NCI-H2029 treated with DMSO at 0.1 percent for 48 hours (cell line): ENCODE measurements at places on chromosomes 13 and 19.

DNA sequence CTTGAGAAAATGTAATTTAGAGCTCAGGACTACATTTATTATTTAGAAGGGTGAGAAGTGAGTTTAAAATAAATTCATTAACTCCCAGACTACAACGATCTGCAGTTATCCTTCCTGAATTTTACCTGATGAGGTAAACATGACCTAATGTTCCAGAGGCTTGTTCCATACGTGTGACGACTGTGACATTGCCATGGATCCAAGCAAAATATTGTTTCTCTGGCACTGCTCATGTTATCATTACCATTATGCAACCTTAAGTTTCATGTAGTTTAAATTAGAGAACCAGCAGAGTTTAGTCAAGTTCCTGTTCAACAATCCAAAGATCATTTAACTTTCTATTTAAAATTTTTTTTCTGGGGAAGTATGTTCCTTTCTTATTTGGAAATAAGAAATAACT lies 279.6 kb downstream of the KLF5 start:
- no peak for DNase-seq

- DNase-seq = no peak
Observed at GRCh38 chr13:20160306-20161274, at the start of gene GJA3. TSS of gene GJA3 (minus strand) at chr13:20161052. CDS start at chr13:20143288, 17,764 bp downstream.

- DNase-seq = no peak
Observed at GRCh38 chr19:8238251-8238650, 29.1 kb downstream of the CERS4 start.

GRCh38 chr13:46097015-46097414 lies 7.8 kb downstream of the CPB2 start:
- peak; percentile 27 for DNase-seq

DNA sequence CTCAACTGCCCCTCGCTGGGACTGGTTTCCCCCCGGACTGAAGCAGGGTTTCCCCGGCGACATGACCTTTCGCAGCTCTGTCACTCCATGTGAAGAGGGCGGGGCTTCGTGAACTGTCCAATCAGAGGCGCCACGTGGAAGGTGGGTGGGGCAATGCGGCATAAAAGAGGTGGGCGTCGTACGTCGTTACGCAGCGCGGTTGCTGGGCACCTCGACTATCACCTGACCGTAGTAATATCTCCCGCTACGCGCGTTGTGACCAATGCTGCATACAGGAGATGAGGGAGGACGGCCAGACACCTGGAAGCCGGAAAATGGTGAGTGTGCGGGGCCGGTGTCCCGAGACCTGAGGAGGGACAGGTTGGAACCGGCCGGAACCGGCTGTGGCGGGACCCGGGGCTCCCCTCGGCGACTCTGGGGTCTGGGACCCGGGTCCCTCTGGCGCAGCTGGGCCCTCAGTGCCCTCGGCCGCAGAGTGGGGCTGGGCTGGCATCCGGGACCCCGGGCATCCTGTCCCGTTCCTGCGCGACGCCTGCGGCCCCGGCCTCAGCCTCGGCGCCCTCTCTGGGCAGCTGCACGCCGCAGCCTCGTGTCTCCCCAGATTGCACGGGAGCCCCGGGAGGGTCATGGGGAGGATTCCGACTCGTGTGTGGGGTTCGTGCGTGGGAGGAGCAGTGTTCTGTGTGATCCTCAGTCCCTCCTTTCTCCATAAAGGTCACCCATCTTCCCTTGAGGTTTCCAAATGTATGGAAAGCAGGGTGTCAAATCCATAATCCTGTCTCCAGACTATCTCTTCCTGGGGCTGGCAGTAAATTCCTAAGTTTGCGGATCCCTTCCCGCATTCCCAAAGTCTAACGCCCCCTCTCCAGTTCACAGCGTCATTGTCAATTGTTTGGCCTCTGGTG lies 32.2 kb downstream of the ZNF136 start:
- DNase-seq = peak; percentile 45

- no peak for DNase-seq
Observed at GRCh38 chr13:113777311-113778260, 18.6 kb downstream of the TMEM255B start.

DNA sequence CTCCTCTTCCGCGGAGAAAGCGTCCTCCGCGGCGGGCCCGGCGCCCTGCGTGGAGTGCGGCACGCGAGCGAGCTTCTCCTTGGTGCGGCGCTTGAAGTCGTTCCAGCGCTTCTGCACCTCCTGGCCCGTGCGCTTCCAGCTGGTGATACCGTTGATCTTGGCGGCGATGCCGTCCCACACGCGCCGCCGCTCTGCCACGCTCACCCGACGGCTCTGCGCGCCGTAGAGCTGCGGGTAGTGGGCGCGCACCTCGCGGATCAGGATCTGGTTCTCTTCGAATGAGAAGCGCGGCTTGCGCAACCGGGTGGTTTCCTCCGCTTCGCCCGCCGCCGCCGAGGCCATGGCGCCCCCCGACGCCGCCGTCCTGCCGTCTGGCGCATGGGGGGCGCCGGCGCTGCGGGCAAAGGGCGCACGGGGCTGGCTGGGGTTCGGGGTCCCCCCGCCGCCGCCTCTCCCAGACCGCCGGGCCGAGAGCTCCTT lies 941 bp downstream of the MYPOP start:
- no peak for DNase-seq

GRCh38 chr19:16420336-16420676 lies 51.5 kb downstream of the EPS15L1 start:
- no peak for DNase-seq

- DNase-seq = no peak
Observed at GRCh38 chr19:39341129-39341718, 997 bp upstream of the SAMD4B start.

DNA sequence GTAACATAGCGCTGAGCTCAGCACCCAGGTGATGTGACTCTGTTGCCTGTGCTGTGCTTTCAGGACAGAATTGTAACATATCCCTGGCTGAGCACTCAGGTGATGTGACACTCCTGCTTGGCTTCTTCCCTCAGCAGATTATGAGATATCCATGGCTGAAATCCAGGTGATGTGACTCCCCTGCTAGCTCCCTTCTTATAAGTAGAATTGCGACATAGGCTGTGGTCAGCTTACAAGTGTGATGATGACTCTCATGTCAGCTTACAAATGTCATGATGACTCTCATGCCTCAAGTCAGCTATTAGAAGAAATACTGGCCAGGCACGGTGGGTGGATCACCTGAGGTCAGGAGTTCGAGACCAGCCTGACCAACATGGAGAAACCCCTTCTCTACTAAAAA lies 14.3 kb upstream of the ZNF429 start:
- DNase-seq = no peak

DNA sequence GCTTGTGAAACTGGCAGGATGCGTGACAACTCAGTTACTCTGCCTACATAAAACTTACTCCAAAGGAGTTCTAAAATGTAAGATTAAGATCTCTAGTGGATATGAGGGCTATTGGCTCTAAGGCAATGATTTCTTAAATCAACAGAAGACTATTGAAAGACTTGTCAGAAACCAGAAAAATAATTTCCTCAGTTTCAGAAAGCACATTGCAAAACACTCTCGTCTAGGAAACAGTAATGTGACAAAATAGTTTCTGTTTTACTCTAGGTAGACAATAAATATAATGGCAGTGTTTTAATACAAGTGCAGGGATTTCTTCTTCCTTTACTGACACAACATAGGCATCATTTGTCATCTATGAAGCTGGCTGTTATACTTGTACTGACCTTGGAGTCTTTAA lies 230.1 kb downstream of the KCTD12 start:
- DNase-seq = no peak

- no peak for DNase-seq
Observed at GRCh38 chr13:69331245-69331644, 776.4 kb upstream of the ATXN8OS start.

GRCh38 chr13:40692946-40693345 lies 26.5 kb upstream of the FOXO1 start:
- DNase-seq = no peak

DNA sequence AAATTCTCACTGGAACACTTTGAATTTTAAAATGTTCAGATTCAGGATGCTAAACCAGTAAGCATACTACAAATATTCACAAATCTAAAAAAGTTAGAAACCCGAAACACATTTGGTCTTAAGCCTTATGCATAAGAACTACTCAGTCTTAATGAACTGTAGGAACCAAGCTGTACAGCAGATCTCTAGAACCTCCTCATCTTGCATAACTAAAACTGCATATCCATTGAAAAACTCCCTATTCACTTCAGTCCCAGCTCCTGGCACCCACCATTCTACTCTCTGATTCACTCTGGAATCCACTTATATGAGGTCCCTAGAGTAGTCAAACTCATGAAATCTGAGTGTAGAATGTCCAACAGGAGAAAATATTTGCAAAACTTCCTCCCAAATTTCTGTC lies 65.6 kb upstream of the CEACAM8 start:
- no peak for DNase-seq

DNA sequence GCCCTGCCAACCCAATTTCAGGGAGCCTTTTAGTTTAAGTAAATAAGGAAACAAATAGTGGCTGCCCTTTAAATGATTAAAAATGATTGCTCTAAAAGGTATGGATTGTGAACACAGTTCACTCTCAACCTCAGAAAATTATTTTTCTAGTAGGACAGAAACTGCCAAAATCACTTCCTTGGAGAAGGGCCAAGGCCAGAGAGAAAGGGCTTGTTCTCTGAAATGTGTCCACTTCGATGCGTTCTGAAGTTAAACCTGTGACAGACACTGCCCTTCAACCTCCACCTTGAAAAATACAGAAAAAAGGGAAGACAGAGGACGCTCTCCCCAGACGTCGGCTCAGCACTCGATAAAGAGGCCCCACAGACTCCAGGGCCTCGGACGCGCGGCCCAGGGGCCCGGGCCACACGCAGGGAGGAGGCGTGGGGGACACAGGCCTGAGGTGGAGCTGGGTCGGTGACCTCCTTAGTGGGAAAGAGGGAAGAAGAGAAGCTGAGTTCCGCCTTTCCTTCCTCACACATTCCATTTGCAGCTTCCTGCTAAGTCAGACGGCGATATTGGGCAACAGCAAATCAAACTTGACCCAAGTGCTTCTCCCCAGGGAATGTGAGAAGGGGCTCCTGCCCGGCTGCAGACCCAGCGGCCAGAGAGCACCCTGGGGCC lies 63.6 kb downstream of the RASA3 start:
- DNase-seq = no peak

DNA sequence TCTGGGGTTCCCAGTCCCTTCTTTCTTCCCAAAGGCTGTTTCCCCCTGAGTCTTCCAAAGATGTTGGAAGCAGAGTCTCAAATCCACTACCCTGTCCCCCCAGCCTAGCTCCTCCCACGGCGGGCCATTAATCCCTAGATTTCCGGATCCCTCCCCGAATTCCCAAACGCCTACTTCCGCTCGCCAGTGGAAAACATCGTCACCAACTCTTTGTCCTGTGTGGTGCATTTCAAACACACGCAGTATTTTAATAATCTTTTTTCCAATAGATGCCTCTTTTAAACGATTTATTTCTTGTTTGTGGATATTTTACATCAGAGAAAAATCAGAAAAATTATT lies 610 bp downstream of the ZNF791 start:
- peak; percentile 38 for DNase-seq

DNA sequence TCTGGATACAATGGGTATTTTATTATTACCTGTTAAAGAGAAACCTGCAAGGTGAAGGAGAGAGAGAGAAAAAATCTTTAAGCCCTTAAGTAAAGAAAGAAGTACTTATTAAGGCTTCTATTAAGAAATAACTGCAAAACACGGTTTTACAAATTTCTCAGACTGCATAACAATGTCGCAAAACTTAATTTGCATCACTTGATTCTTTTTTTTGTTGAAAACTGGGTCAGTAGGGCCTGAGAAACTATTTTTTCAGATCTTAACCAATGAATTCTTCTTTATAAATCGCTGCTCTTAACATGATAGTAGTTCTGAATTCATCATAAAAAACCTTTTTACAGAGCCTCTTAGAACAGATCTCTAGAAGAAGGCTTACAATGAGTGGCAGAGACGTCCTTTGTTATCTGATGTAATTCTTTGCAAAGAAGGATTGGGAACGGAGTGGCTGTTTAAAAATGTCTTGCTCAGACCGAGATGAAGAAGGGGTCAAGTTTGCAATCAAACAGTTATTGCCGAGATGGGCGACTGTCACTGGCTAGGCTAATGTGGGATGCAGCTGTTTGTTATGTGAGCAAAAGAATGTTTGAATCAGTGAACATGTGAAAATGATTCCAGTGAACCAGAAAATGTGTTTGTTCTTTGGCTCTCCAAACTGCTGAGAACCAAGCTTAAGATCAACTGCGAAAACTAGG lies 76.3 kb downstream of the ZNF536 start:
- DNase-seq = no peak

DNA sequence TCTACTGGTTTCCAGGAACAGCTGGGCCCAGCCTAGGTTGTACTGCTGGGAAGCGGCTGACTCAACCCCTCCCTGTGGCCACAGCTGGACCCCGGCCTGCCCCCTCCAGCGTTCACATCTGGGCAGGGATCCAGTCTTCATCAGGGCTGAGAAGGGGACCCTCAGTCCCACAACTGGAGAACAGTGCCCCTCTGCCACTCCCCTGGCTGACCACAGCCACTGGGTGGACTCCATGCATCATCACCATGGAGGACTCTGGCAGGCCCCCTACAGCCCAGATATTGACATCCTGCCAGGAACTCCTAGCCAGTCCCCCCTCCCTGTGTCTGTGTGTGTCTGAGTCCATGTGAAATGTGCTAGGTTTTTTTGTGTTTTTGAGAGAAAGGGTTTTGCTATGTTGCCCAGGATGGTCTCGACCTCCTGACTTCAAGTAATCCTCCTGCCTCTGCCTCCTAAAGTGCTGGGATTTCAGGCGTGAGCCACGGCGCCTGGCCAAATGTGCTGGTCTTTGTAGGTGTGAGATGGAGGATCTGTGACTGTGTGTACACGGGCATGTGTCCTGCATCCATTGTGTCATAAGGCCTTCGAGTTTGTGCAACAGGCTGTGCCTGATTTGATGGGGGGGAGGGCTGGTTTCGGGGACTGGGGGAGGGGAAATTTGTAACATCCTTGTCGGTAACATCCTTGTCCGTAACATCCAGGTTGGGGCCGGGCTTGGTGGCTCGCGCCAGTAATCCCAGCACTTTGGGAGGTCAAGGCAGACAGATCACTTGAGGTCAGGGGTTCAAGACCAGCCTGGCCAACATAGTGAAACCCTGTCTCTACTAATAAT lies 4.0 kb upstream of the HOOK2 start:
- DNase-seq = no peak
